HS-5 (cell line): ENCODE measurements at places on chromosomes 11 and 22.

GRCh38 chr22:25840167-25840566 is 98.2 kb downstream of the MYO18B start:
- no peak for DNase-seq

DNA sequence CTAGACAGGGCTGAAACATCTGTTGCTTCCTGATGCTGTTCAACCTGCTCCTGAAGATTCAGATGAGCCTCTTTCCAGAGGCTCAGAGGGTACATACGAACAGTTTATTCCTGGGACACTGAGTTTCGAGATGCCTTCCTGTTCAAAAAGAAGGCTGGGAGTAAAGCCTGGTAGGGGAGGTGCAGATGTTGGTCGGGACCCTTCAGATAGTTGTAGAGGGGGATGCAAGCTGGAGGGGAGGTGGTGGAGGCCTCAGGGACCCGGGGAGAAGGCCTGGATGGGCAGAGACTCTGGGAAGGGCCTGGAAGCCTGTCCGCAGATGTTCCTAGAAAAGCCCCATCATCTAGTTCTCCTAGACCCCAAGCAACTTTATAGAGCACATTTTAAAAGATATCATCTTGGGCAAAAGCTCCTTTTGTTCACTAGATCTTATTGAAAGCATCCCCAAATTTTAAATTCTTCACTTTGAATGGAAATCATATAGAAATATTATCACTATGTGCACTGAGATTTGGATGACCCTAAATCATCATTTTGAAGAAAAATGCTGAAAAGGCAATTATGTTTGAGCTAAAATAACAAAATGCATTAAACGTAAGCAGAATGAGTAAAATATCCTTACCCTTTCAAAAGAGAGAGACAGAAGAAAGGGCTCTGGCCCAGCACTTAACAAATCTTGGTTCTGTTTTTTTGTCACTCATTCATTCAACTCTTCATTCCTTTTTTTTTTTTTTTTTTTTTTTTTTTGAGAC is 41.2 kb downstream of the RTL6 start:
- no peak for DNase-seq

DNA sequence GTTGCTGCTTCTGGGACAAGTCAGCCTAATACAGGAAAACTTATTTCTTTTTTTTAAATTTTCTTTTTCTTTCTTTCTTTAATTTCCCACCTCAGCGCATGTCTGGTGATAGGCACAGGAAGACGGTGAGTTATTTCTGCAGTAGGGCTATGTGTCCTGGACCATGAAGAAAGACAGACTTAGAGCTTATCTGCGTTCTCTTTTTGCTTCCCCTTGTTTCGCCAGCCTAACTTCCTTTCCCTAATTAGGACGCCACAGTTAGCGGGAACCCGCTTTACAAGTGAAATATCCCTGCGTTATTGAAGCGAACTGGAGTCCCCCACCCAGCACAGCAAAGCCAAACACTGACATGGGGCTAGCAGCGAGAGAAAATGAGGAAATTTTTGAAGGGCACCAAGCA is 8.6 kb downstream of the OR6M1 start:
- DNase-seq = no peak

- DNase-seq = no peak
Measured at GRCh38 chr11:6326985-6327384, 6.7 kb upstream of the CAVIN3 start.

DNA sequence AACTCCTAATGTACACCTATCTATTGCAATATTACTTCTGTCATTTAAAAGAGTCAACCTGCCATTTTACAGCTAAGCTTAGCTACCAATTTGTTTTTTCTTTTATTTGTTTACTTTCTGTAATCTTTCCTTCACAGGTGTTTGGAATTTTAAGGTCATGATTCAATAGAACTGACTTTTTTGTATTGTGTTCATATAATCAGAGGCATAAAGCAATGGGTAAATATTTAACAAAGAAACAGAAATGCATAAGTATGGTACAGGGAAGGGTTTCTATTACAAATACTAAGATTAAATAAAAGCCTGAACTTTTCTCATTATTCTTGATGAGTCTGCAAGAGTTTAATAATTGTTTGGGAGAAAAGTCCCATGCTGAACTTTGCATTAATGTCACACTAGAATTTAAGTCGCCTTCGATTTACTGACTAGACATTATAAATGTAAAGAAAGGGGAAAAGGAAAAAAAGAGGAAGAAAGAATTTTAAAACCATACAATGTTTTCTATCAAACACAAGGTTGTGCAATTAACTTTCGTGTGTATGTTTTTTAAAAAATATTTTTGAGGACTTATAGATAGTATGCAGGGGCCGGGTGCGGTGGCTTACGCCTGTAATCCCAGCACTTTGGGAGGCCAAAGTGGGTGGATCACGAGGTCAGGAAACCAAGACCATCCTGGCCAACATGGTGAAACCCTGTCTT is 35.0 kb upstream of the HIPK3 start:
- DNase-seq = no peak

- no peak for DNase-seq
Measured at GRCh38 chr11:77467993-77468392, 5.9 kb downstream of the PAK1 start.

GRCh38 chr11:44498089-44498871 is 67.2 kb upstream of the CD82 start:
- no peak for DNase-seq

- no peak for DNase-seq
Measured at GRCh38 chr11:126262216-126262615, 6.5 kb downstream of the SRPRA start.

DNA sequence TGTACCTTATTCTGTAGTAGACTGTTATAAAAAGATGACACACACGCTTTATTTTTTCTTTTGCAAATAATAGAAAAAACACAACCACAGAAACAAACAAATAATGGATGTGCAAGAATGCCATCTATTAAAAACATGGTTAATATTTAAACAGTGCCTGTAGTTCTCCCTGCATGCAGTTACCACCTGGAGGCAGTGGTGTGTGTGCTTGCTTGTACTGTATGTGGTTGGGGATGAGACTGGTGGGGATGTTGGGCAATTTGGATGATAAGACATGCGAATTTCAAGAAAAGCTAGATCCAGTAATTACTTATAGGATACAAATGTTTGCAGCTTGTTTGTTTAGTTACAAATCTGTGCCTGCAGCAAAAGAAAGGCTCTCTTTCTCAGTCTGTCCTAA is 3.6 kb downstream of the C11orf87 start:
- no peak for DNase-seq

GRCh38 chr22:40585310-40585751 is 51.2 kb downstream of the MRTFA start:
- no peak for DNase-seq
